ENCODE measurements at places on chromosomes 4 and X. TPM values are rescaled to one million over a fixed set of nuclear protein-coding genes. Genes with fewer than 3 reads are reported as not detected.

The ASMT gene
- 0.44 TPM for total RNA-seq

The TLR8 gene
- not detected for total RNA-seq

The OPRPN gene
- total RNA-seq = not detected

The ADRA2C gene
- total RNA-seq = 34.1 TPM

The CENPU gene
- total RNA-seq = 74.8 TPM

The EXOC1L gene
- not detected for total RNA-seq

The TRIM75 gene
- not detected for total RNA-seq

DNA sequence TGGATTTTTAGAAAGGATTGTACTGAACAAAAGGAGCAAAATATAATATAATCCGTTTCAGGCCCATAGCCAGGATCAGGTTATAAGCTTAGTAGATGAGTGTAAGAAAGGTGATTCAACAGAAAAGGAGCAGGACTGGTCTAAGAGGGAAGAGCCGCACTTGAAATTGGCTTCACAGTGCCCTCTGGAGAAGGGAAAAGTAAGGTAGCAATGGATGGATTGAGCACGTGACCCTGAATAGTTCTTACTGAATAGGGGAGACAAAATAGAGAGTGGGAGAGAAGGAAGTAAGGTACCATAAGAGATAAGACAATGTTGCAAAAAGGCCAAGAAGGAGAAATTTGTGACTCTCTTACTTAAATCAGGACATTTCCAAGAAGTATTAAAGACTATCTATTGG, 15.6 kb downstream of the CXorf66 start:
- peak; percentile 45 for DNase-seq

GRCh38 chr4:108168160-108168670, 517 bp downstream of the LEF1 start:
- no peak for DNase-seq

GRCh38 chr4:13455411-13455810, 28.7 kb downstream of the RAB28 start:
- no peak for DNase-seq

- DNase-seq = no peak
These were observed 21.3 kb downstream of the MMRN1 start for GRCh38 chr4:89915937-89916336.

DNA sequence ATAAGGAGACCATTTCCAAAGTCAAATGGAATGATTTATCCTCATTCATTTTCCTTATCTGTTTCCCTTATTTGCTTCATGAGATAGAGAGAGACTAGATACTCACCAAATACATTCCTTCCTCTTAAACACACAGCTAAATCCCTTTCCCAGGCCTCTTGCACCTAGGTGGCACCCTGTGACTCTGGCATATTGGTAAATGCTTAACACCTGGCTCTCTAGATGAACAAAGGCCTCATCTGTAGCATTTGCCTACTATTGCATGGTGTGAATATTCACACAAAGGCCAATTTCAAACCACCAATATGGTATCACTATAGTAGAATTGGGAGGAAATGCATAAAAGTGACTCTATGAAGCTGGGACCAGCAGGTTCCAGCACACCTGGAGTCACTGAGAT, 22.1 kb upstream of the SLC10A4 start:
- no peak for DNase-seq

GRCh38 chr4:40241026-40241425, 44.2 kb downstream of the RHOH start:
- DNase-seq = no peak

DNA sequence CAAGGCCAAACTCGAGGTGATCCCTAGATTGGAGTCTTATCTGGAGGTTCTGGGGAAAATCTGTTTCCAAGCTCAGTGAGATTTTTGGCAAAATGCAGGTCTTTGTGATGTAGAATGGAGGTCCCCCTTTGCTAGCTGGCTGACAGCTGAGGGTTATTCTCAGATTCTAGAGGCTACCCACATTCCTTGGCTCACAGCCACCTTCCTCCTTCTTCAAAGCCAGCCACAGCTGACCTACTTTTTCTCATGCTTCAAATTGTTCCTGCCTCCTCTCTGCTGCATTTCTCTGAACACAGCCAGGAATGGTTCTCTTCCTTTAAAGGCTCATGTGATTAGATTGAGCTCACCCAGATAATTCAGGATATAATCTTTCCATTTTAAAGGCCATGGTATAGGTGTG, 86.9 kb downstream of the VCX3A start:
- no peak for DNase-seq

Measured in H7 (cell line).